Thoracic aorta (tissue), 2 donors: ENCODE measurements at places on chromosomes 2 and 18. TPM values are rescaled to one million over a fixed set of nuclear protein-coding genes. Genes with fewer than 3 reads are reported as not detected.

DNA sequence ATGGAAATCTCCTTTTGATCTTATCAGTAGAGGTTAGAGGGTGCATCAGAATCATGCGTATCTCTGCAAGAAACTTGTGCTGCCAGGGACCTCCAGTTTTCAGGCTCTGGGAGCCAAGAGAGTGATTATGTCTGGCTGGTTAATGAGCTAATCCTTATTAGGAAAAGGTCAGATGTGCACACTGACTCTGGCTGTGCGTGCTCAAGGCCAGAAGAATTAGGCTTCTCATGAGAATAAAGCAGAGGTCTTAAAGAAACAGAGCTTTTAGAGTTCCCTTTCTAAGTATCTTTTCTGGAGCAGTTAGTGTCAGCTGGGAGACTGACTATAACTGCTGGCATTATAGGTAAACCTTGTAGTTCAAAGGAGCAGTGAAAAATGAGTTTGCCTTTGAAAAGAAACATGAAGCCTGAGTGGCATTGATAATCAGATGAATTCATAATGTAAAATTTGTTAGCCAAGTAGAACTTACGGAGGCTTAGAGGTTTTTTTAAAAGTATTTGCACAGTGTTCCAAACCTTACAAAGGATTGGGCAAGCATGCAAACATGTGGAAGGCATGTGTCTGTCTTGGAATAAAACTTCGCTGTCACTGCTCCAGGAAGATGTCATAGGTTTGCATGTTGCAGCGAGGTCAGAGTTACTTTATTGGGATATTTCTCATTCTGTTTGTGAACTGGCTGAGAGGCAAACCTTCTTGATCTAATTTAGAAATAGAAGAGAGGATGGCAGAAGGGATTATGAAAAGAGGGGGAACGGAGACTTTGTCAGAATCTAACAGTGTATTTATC lies 151.7 kb downstream of the ARHGAP28 start:
- H3K4me1 ChIP-seq, result no peaks in the 10 kb centered on the region
- H3K27me3 ChIP-seq, result no peaks in the 10 kb centered on the region
- H3K4me3 ChIP-seq, result no peak overlapping the region
- H3K27ac ChIP-seq, result no peak overlapping the region
- no peaks in the 10 kb centered on the region for H3K36me3 ChIP-seq

DNA sequence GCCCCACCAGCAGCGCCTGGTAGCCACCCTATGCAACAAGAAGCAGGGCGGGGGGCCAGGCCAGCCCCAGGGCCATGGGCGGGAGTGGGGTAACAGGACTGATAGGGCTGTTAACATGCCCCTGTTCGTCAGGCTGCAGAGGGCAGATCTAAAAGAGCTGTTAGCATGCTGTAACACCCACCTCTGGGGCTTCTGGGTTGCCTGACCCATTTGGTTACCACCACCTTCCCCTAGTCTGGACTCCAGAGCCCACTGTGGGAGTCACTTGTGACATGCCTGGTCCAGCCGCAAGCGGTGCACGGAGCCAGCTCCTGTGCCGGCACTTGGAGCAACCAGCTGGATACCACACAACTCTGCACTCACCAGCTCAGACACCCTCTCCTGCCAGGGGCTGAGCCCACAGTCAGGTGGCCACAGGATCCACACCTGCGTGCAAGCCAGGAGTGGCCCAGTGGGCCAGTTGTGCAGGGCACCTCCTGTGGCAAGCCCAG lies 2.1 kb downstream of the METTL8 start:
- H3K4me3 ChIP-seq, result no peak overlapping the region
- DNase-seq, result no peak
- peaks cover 19% of the 10 kb centered on the region for H3K4me1 ChIP-seq
- H3K36me3 ChIP-seq, result no peaks in the 10 kb centered on the region
- no peaks in the 10 kb centered on the region for H3K27me3 ChIP-seq
- H3K27ac ChIP-seq, result no peak overlapping the region

GRCh38 chr2:7010391-7011054 lies 93.3 kb downstream of the RNF144A start:
- no peak for DNase-seq
- H3K27me3 ChIP-seq, result no peaks in the 10 kb centered on the region
- H3K27ac ChIP-seq, result peak overlapping the region; percentile 7
- H3K4me1 ChIP-seq, result peaks cover 11% of the 10 kb centered on the region
- no peak overlapping the region for H3K4me3 ChIP-seq

- no peaks in the 10 kb centered on the region for H3K36me3 ChIP-seq
- H3K4me1 ChIP-seq, result peaks cover 9% of the 10 kb centered on the region
- DNase-seq, result no peak
- H3K27me3 ChIP-seq, result no peaks in the 10 kb centered on the region
- H3K4me3 ChIP-seq, result no peak overlapping the region
Measured at GRCh38 chr2:64699712-64700111, 46.0 kb upstream of the SERTAD2 start.

- no peak for DNase-seq
- no peaks in the 10 kb centered on the region for H3K27me3 ChIP-seq
- H3K4me1 ChIP-seq, result no peaks in the 10 kb centered on the region
- H3K36me3 ChIP-seq, result no peaks in the 10 kb centered on the region
- H3K4me3 ChIP-seq, result no peak overlapping the region
- H3K27ac ChIP-seq, result no peak overlapping the region
Measured at GRCh38 chr18:31657823-31658669, 26.3 kb downstream of the B4GALT6 start.

DNA sequence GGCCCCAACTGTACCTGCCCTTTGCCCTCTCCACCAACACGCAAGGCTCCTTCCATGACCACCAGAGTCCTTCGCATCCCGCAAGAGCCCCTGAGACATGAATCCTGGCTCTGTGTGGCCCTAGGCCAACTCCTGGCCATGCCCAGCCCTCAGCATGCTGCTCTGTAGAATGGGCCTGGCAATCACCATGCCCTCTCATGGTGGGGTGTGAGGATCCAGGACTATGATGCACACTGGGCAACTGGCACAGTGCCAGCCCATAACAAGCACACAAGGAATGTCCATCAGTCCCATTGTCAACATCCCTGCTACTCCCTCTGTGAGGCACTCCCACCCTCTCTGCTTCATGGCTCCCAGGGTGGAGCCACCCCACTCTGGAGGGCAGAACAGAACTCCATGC lies 44.7 kb downstream of the FER1L5 start:
- no peak overlapping the region for H3K4me3 ChIP-seq
- no peak overlapping the region for H3K27ac ChIP-seq
- H3K36me3 ChIP-seq, result no peaks in the 10 kb centered on the region
- no peaks in the 10 kb centered on the region for H3K4me1 ChIP-seq

DNA sequence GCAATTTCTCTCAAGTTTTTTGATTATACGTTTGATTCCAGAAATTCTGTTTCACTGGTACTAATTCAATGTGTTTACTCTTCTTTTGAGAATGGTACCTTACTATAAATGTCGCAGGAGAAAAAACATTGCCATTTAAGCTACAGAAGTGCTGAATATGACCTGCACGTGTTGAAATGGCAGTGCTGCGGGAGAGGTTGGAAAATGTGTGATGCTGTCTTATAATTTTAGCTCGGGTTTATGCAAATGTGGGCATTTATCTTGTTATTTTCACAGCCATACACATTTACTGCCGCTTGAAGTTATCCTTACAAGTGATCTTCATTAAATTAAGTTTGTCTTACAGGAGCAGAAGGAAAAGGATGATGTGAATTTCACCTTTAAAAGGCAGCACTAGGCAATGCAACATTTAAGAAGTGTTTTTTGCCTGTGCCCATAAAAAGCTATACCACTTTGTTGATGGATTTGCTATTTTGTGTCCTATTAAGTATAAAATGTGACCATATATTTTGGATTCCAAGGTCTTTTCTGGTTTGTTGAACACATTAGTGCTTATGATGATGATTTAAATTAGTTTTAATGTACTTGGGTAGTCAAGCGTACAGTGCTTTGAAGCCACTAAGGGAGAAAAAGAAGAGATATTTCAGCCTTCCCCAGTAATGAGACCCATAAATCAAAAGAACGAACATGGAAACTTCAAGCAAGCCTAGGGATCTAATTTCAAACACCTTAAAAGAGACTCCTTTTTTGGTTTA lies 112.1 kb downstream of the LTBP1 start:
- H3K4me1 ChIP-seq, result peaks cover 5% of the 10 kb centered on the region
- H3K27ac ChIP-seq, result peak overlapping the region; percentile 79
- H3K36me3 ChIP-seq, result no peaks in the 10 kb centered on the region
- H3K27me3 ChIP-seq, result no peaks in the 10 kb centered on the region
- H3K4me3 ChIP-seq, result peak overlapping the region; percentile 64
- no peak for DNase-seq

DNA sequence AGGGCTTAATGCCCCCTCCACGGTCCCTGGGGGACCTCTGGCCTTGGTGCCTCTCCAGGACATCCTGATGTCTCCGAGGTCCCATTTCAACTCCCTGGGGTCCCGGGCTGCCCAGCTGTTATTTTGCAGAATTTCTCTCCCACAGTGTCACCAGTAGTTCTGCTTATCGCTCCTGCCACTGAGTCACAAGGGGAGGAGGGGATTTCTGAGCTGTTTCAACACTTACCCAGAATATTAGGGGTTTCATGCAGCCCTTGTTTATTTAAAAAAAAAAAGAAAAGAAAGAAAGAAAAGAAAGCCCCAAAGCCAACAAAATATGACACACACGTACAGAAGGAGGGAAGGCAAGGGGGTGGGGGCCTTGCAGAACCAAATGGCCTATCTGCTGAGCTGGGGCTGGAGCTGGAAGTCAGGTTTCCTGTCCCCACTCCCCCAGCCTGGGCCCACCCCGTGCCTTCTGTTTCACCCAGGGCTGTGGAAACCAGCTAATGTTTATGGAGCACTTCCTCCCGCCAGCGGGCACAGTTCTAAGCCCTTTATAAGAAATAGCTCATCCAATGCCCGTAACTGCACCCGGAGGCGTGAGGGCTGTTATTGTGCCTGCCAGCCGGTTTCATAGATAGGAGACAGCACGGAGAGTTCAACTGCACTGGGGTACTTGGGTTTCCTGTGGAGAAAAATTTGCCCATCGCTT lies 8.4 kb upstream of the ARID5A start:
- peaks cover 61% of the 10 kb centered on the region for H3K4me1 ChIP-seq
- no peaks in the 10 kb centered on the region for H3K27me3 ChIP-seq
- H3K36me3 ChIP-seq, result no peaks in the 10 kb centered on the region
- peak overlapping the region; percentile 94 for H3K27ac ChIP-seq

- DNase-seq, result no peak
- H3K4me1 ChIP-seq, result peaks cover 47% of the 10 kb centered on the region
- peak overlapping the region; percentile 8 for H3K27ac ChIP-seq
- H3K27me3 ChIP-seq, result no peaks in the 10 kb centered on the region
Measured at GRCh38 chr2:15734674-15735483, 143.2 kb downstream of the DDX1 start.

DNA sequence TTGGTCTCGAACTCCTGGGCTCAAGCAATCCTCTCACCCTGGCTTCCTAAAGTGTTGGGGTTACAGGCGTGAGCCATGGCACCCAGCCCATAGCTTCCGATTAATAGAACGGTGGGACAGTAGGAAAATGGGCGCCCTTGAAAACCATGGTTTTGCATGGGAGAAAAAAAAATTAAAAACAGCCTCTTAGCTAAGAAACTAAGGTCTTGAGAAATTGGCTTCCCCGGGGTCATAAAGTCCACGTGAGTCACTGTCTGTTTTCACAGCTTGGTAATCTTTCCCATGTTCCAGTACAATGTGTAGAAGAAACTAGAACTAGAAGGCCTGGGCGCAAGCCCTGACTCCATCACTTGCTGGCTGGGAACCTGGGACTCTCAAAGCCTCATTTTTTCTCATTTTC lies 20.7 kb downstream of the B3GNT2 start:
- H3K27me3 ChIP-seq, result no peaks in the 10 kb centered on the region
- H3K4me3 ChIP-seq, result no peak overlapping the region
- peaks cover 35% of the 10 kb centered on the region for H3K4me1 ChIP-seq
- no peak overlapping the region for H3K27ac ChIP-seq
- H3K36me3 ChIP-seq, result no peaks in the 10 kb centered on the region

- H3K27me3 ChIP-seq, result no peaks in the 10 kb centered on the region
- DNase-seq, result no peak
- no peak overlapping the region for H3K4me3 ChIP-seq
- H3K27ac ChIP-seq, result no peak overlapping the region
- H3K4me1 ChIP-seq, result peaks cover 28% of the 10 kb centered on the region
Measured at GRCh38 chr2:43280994-43281393, 54.6 kb upstream of the ZFP36L2 start.

The NOSTRIN gene
- total RNA-seq, result 18.3 TPM

The TM4SF20 gene
- total RNA-seq, result not detected

The CARF gene
- total RNA-seq, result 25.6 TPM

The LRATD1 gene
- total RNA-seq, result 4.1 TPM

The FAM110C gene
- total RNA-seq, result 5.0 TPM

The NT5DC4 gene
- not detected for total RNA-seq

The DPY30 gene
- total RNA-seq, result 22.3 TPM
